Keratinocyte (primary cell): ENCODE measurements at places on chromosomes 2 and 18. TPM values are rescaled to one million over a fixed set of nuclear protein-coding genes. Genes with fewer than 3 reads are reported as not detected.

The CLEC4F gene
- not detected in 3 replicates for polyA plus RNA-seq

The FASTKD1 gene
- 19.3 to 41.7 TPM (median 27.7 TPM) in 3 replicates for polyA plus RNA-seq

The MBOAT2 gene
- 64.2 to 121 TPM (median 79.7 TPM) in 3 replicates for polyA plus RNA-seq

The ABCG5 gene
- not detected in 3 replicates for polyA plus RNA-seq

DNA sequence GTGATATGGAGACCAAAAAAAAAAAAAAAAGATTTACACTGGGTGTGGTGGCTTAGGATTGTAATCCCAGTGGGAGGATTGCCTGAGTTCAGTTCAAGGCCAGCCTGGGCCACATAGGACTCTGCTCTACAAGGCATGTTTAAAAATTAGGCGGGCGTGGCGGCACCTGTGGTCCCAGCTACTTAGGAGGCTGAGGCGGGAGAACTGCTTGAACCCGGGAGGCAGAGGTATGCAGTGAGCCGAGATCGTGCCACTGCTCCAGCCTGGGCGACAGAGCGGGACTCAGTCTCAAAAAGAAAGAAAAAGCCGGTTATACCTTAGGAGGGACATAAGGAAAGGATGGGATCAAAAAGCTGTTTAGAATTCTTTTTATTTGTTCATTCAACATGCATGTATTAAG lies 707 bp upstream of the SPDYA start:
- no peak for DNase-seq

DNA sequence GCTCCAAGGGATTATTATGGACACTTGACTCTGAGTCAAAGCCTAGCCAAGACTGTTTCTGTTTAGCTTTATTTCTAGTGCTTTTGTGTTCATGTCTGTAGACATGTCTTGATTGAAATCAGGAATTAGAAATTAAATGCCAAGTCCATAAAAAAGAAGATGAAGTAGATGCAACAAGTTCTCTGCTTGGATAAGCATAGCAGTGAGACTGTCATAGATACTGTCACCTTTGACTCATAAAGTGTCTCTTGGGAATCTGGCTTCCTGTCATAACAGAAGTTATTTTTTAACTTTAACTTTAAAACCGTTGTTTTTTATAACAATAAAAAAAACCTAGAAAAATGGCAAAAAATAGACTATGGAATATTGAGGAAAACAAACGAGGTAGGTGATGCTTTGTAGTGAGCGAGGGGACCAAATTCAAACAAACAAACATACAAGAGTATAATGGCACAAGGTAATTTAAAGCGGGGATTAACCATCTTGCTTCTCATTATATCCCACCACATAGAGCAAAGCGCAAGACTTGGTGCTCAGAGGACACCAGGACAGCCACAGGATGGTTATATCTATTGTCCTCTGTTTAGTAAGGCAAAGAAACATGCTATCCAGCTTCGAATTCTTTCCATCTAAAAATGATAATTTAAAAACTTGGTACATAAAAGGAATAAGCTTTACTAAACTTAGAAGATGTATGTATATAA lies 64.6 kb downstream of the CD226 start:
- no peak for DNase-seq

- no peak for DNase-seq
These were observed 68.8 kb upstream of the CD28 start for GRCh38 chr2:203637471-203638167.

- DNase-seq: no peak
These were observed 8.1 kb downstream of the CWC22 start for GRCh38 chr2:179999000-179999399.

DNA sequence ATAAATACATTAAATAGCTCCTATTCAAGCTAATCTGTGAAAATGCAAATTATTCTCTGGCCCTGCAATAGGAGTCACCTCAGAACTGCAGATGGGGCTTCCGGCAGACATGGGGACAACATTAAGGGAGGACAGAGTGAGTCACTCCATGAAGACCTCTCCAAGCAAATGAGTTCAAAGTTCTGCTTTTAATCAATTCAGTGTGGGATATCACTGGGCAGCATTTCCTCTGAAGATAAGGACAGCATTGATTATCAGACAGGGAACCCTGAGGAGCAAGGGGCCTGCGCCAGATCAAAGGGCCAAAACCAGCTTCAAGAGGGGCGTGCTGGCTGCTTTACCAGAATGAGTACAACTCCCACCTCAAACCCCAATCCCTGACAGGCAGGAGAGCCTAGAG lies 356.9 kb upstream of the KLHL29 start:
- DNase-seq: no peak

- DNase-seq: no peak
These were observed 526.9 kb upstream of the ID2 start for GRCh38 chr2:8154936-8155335.

DNA sequence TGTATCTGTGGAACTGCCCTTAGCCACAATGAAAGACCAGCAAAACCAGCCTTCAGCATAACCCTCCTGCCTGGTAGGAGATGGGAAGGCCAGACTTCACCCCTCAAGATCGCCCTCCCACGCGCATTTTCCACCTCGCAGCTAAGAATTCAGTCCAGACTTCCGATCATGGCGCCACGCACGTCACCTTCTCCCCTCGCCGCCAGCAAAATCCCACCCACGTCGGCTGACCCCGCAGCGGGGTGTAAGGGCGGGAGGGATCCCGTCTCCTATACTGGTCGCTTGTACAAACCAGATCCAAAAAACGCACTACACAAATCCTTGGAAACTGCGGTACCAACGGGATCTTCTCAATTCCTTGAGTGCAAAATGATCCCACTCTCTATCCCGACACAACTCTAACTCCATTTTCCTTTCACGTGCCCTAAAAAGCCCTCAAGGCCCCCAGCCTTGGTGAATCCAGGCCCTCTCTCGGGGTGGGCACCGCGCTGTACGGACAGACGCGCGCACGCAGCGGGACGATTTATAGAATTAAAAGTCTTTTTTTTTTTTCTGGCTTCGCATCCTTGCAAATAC lies 1.0 kb upstream of the BMPR2 start:
- no peak for DNase-seq

DNA sequence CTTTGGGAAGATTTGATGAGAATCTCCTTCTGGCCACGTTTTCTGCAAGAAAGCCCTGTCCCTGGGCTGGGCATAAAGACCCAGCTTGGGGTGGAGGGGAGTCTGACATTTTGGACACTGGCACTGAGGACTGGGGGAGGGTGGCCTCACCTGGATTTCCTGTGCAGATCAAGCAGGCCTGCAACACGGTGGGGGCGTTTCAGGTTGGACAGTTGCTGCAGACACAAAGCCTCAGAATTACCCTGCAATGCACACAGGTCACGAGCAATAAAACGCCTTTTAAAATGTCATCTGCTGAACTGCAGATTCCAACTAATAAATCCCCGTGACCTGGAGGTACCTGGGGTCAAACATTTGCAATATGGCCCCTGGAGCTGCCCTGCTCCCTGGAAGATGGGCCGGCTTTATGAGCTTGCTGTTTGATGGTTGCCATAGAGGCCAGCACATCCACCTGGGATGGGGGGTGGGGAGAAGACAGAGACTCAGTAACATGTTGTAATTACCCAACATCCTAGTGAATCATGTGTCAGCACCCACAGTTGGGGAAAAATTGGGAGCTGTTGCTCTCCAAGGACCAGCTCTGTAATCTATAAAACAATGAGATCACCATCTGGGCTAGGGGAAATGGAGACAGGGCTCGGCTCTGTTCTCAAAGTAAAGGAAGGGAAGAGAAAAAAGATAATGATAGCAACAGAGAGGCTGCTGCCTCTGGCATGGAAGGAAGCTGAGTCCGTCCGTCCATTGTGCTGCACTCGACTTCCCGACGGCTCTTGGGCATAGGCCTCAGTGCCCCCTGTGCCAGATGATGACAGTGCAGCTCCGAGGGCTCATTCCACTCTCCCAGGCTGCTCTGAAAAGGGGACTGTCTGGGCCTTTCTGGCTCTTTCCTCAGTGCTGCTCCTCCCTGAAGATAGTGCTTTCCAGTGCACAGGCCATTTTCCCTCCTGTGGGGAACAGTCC lies 340.3 kb downstream of the CYRIA start:
- no peak for DNase-seq

DNA sequence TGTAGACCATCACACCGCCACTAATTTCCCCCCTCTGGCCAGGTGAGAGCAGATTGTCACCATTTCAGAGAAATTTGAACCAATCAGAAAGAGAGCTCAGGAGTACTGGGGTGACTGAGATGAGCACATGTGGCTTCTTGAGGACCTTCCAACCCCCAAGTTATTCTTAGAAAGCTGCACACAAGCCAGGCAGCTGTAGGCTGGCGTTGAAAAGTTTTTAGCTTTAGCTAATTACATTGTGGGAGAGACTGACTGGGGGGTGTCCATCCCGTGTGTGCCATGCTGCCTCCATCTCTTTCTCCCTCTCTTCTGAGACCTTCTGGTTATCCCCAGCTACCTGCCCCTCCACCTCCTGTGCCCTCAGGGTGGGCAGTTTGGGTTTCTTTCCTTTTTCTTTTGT lies 154.0 kb downstream of the AGAP1 start:
- DNase-seq: no peak

GRCh38 chr2:120480903-120481445 lies 135.0 kb downstream of the INHBB start:
- no peak for DNase-seq

- DNase-seq: no peak
These were observed 2.2 kb upstream of the CAD start for GRCh38 chr2:27214941-27215340.

DNA sequence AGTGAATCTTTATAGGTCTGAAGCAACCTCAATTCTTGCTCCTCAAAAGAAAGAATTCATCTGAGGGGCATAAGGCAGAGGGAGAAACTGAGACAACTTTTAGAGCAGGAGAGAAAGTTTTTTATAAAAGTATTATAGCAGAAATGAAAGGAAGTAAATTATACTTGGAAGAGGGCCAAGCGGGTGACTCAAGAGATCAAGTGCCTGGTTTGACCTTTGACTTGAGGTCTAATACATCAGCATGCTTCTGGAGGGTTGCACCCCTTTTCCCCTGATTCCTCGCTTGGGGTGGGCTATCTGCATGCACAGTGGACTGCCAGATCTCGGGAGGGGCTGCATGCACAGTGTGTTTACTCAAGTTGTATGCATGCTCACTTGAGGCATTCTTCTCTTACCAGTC lies 268.5 kb upstream of the LRATD1 start:
- no peak for DNase-seq
